ENCODE measurements at places on chromosomes 12 and 14.

DNA sequence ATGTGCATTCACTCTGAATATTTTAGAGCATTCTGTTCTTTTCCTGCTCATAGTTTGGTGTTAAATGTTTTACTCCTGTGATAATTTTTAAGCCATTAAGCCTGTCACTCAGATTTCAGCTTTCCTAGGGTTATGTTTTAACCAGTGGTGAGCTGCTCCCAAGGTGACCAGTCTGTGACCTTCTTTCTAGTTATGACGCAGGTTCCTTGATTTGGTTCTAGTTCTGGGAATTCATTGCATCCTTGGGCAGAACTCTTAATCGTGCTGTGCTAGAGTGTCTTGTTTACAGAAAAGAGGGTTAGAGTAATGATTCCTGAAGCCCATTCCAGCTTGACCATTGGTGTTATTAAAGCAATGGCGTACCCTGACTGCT, 2.2 kb downstream of the GABARAPL1 start:
- no peak for DNase-seq

DNA sequence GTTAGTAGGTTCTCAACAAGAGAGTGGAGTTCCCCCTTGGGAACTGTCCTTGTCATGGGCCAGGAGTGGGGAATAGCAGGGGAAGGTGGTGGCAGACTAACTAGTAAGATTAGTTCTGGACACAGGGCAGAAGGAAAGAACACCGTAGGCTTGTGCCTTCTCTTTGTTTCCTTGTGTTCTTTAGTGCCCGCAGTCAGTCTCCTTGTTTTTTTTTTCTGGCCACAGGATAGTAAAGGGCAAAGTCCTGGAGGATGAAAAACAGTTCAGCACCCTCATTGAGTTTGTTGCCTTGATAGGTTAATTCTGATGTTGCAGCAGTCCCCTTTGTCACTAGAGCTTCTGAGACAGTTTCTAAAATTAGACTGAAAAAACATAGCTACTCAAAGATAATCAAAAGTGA, 8.4 kb downstream of the PEX5 start:
- no peak for DNase-seq

DNA sequence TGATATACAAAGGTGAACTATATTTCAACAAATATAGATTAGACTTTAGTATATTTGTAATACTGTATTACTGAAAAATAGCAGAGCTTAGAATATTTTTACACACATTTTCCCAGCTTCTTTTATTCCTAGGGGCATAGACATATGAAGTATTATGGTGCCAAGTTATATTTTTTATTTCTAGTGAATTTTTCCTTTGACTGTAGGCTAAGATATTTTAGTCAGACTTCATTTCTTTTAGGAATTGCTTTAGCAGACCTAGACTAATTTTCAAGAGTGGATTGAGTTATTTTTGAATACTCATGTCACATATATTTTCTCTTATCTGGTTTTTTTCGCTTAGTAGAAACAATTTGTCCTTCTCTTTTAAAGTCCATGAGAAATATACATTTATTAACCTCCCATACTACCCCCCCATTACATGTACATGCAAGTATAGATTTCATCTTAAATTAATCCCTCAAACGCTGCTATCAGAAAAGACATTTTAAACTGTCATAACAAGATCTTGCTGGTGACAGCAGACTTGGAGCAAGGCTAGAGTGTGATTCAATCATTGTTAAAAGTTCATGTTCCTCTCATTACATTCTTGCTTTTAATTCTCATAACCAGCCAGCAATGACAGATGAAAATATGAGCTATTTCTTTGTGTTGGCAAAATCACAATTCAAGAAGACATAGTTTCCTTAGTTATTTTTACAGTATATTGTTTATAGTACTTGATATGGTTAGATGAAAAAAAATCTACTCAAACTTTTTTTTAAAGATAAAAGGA, 456.1 kb downstream of the AEBP2 start:
- DNase-seq: no peak

DNA sequence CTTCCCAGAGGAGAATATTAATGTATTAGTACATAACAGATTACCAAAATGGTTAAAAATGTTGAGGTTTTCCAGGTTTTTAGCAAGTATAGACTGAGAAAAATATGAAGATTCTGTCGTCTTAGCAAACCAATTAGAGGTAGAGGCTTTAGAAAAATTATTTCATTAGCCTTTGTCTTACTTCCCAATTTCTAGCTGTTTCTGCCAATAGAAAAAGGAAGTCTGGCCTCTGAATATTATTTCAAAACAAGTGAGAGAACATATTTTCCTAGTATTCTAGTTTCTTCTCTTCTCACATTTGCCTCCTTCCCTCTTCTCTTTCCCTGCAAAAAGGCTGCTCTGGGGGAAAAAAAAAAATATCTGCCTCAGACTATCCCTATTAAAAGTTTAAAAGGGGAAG, 16.4 kb downstream of the IPO8 start:
- DNase-seq: no peak

DNA sequence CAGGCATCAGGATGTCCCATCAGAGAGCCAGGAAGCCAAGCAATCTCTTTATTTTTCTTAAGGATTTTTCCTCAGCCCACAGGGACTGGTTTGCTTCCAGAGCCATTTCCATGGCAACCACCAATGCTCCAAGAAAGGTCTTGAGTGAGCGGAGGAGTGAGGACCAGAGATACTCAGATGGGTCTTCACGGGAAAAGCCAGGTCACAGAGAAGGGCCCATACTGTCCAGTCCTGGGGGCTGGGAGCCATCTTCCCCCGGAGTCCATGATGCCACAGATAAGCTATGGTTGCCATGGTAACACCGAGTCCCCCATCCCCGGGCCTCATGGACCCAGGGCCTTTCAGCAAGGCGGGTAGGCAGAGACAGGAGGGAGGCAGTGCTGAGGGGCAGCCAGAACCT, 28.6 kb downstream of the CMKLR1 start:
- no peak for DNase-seq

- DNase-seq: no peak
Observed at GRCh38 chr12:89080793-89081465, 271.4 kb downstream of the DUSP6 start.

DNA sequence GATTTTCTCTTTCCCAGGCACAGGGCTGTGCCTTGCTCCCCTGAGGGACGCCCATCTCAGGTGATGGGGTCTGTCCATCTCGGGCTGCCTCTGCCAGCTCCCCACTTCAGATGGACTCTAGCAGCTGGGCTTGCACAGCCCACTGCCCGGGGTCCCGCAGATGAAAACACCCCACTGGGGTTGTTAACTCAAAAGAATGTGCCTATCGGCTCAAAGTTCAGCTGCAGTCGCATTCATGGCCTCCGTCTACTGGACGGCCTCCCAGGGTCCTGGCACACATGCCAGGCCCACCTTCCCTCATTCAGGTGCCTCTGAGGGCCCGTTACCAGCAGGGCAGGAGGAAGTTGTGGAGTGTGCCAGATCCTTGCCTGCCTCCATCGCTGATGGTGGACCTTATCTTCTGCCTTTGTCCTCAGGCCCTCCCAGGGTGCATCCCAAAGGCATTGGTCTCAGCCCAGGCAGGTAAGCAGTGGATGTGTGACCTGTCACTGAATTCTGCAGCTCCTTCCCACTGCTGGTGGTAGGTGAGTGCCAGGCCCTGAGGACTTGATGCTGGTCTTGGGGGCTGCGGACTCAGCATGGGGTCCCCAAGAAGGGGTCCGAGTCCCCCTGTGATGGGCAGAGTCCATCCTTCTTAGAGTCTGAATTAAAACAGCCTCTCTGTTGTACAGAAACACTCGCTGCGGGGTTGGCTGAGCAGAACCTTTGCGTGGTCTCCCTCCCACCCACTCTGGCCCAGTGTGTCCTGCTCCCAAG, 324.6 kb upstream of the DIO3 start:
- no peak for DNase-seq

GRCh38 chr12:26524862-26525465, 308.0 kb downstream of the ITPR2 start:
- DNase-seq: no peak

GRCh38 chr12:45050751-45051571, at the start of gene DBX2:
DBX2 (minus strand) TSS chr12:45051099; CDS start chr12:45050927, 172 bp downstream.
- no peak for DNase-seq

GRCh38 chr12:24754690-24755638, 193.9 kb downstream of the BCAT1 start:
- DNase-seq: no peak
